ENCODE measurements at places on chromosomes 16 and 17.

GRCh38 chr17:44197980-44198720 lies 1.5 kb downstream of the ATXN7L3 start:
- peak; percentile 60 for DNase-seq

DNA sequence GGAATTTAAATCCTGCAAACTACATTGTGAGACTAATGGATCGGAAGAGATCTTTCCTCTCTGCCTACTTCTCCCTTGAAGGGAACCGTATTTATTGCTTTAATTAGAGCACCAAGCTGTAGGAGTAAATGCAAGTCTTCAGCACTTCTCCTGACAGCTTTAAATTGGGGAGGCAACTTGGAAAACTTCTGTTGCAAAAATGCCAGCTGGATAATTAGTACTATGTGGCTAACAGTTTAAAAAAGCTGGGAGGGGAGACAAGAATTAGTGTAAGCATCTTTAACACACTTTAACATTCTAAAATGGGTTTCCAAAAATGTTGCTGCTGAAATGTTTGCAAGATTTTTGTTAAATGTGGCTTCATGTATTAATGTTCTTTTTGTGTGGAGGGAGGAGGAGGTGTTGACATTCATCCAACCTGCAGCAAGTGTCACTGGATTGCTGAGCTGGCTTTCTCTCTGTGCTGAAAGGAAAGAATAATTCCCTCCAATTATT lies 108.5 kb downstream of the PCTP start:
- DNase-seq = no peak

DNA sequence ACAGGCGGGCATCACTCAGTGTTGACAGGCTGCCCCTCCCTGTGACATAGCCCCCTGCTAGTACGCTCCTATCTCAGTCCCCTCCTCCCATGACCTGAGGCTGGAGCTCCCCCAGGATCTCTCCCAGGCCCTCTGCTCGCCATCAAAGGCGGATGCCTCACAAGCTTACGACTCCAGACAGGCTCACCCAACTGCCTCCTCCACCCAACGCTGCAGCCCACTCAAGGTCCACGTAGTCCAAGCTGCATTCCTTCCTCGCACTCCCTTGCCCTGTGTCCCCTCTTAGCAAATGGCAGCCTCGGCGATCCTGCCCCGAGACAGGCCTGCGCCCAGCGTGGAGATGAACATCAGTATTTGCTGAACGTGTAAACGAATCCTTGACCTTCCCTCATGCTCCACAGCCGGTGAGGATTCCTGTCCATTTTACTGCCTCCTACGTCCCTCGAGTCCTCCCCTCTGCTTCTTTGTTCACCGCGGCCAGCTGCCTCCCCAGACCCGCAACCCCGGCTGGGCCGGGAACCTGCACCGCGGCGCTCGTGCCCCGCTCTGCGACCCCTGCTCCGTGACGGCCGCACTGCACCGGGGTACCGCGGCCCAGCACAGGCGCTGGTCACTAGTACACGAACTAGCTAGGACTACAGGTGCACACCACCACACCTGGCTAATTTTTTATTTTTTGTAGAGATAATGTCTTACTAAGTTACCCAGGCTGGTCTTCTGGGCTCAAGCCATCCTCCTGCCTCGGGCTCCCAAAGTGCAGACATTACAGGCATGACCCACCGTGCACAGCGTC lies 838 bp upstream of the TMEM97 start:
- no peak for DNase-seq

DNA sequence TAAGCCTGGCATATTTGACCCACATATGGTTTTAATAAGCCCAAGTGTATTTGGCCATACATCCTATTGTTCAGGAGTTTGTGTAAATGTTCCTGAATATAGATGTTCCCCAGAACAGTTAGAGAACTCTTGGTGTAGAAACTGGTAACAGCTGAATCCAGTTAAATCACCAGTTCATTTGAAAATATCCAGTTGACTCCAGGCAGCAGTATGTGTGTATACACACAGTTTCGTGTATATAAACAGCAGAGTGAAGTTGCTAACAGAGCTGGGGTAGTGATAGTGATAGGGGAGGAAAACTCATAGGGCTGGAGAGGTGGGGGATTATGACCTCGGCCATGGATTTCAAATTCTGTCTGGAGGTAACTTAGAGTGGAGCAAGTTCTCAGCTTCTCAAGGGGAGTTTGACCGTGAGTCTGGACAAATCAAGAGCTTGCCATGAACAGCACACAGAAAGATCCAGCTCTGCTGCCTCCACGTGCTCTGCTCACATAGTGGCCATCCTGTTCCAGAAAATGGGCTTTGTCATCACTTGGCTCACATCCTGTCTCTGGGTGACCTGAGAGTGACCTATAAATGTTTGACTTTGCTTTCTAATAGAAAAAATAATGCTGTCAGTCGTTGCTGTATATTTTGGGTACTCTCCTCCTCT lies 30.6 kb upstream of the MMD start:
- peak; percentile 84 for DNase-seq

GRCh38 chr17:48052956-48053757 lies 5.0 kb downstream of the NFE2L1 start:
- DNase-seq = peak; percentile 89

DNA sequence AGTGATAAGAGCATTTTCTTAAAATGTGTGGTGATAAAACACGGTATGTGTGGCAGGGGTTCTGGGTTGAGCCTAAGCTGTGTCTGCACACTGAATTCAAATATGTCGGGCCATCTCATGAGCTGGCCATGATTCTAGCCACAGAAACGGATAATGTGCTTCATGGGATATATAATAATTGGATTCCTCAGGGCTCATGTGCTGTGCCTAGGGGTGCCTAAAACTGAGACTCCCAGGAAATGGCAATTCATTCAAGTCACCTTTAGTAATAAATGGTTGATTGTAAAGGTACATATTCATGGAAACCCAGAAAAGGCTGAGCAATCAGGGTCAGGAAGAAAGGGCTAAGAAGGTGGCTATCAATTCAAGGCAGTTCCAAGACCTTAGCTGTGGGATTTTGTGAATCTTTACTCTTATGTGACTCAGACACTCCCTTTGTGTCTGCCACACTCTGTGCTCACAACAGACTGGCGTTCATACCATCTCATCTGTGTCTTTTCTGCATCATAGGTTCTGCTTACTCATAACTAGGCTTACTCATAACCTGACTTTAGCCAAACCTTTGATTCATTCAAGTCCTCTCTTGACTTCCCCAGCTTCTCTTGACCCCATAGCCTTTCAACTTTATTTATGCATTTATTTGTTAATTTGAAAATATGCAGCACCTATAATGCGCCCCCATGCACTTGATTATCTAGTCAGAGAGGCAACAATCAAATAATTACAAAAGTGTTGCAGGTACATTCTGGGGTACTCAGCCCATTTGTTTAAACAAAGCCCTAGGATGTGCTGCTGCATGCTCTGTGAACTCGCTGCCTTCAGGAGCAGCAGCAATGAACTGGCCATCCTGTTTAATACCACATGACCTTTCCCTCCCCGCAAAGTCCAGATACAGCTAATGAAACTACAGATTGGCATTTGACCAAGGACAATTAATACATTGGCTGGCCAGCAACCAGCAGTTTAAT lies 28.4 kb upstream of the MED13 start:
- peak; percentile 75 for DNase-seq

- DNase-seq = no peak
These were observed 35.9 kb upstream of the NUDT7 start for GRCh38 chr16:77686385-77686784.

- peak; percentile 89 for DNase-seq
These were observed at the start of gene MRC2 for GRCh38 chr17:62627219-62627903. MRC2 (plus strand) TSS chr17:62627670; CDS start chr17:62627803, 133 bp downstream.

- DNase-seq = no peak
These were observed 9.0 kb downstream of the HLF start for GRCh38 chr17:55273579-55274354.

DNA sequence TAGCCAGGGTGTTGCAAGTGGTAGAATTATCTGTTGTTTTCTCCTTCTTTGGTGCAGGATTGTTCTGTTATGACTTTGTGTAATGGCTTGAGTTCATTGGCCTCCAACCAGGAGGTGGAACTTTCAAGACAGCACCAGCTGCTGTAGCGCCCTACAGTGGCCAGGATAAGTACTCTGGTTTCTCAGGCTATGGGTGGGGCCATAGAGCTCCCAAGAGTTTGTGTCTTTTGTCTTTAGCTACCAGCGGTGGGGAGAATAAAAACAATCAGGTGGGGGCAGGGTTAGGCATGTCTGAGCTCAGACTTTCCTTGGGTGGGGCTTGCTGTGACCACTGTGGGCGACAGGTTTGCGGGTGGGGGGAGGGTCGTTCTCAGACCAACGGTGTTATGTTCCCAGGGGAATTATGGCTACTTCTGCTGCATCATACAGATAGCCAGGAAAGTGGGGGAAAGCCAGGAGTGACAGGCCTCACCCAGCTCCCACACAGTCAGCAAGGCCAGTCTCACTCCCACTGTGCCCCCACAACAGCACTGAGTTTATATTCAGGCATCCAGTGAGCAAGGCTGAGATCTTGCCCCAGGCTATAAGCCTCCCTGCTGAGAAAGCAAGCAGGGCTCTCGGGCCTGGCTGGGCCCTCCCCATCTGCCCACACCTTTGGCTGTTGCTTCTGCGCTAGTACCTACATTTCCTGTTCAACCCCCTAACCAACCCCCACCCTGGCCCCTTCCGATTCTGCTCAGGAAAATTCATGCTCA lies 15.4 kb downstream of the ABCA10 start:
- DNase-seq = no peak

GRCh38 chr17:5813357-5813756 lies 229.0 kb upstream of the NLRP1 start:
- DNase-seq = no peak

DNA sequence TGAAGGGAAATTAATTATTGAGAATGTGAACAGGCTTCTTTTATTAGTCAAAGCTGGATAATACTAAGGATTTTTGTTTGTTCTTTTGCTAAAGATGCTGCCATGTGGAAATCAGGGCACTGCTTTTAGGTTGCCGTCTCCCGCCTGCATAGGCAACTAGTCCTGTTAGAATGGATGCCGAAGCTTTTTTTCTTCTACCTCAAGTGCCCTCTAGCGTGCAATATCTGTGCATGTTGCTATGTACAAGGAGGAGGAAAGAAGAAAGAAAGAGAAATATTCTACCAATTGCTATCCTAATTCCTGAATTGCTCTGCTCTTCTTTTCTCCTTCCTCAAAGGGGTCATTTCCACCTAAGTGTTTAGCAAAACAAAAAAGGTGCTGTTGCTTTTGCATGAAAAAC lies 5.2 kb upstream of the CDH8 start:
- peak; percentile 66 for DNase-seq

DNA sequence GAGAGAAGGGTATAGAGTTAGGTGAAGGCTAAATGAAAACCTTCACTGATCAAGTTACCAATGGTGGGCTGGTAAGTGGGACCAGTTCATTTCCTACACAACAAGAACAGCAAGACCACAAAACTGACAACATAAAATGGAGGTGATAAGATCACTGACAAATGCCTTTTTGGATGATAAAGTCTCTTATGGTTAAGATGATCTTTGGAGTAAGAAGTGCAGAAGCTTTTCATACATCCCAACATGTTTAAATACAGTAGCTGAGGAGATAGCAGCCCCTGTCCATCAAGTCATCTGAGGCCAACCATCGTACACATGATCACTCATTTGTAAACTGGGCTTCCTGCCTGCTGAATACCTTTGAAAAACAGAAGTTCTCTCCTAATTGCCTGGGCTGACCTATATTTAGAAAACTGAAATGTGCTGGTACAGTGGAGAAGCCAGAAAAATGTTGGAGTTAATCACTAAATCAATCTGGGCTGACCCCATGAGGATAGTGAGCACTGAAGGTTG lies 259.0 kb upstream of the ZFHX3 start:
- no peak for DNase-seq

GRCh38 chr16:22318690-22319358 lies 21.6 kb downstream of the POLR3E start:
- DNase-seq = peak; percentile 58

GRCh38 chr16:84119368-84119767 lies 2.6 kb upstream of the MBTPS1 start:
- DNase-seq = no peak
